ENCODE measurements at places on chromosomes 2 and 18.

GRCh38 chr18:4125627-4126230 lies 329.4 kb downstream of the DLGAP1 start:
- DNase-seq = no peak

- DNase-seq = peak; percentile 38
Measured at GRCh38 chr18:55179425-55179824, 220.2 kb upstream of the CCDC68 start.

GRCh38 chr2:43478412-43479086 lies 117.3 kb downstream of the THADA start:
- DNase-seq = peak; percentile 55

- DNase-seq = no peak
Measured at GRCh38 chr18:49178736-49179135, 228.0 kb upstream of the SMAD7 start.
